ENCODE measurements at places on chromosomes 3 and 15. TPM values are rescaled to one million over a fixed set of nuclear protein-coding genes. Genes with fewer than 3 reads are reported as not detected.

The CDHR4 gene
- total RNA-seq: not detected

The IQCH gene
- 0.96 TPM for total RNA-seq

The GORASP1 gene
- 32.9 TPM for total RNA-seq

The MCF2L2 gene
- 1.6 TPM for total RNA-seq

The GOLGA8R gene
- not detected for total RNA-seq

Data from GM12878 (cell line).